A549 treated with GW870086 at 1 μM for 4 hours (cell line): ENCODE measurements at places on chromosomes 4 and X. TPM values are rescaled to one million over a fixed set of nuclear protein-coding genes. Genes with fewer than 3 reads are reported as not detected.

The MAGEA8 gene
- total RNA-seq: not detected in 5 replicates

The PRDM8 gene
- 0.17 to 0.27 TPM (median 0.21 TPM) in 5 replicates for total RNA-seq

The HSFX1 gene
- 0.27 to 0.53 TPM (median 0.35 TPM) in 4 of 5 replicates, not detected in the other for total RNA-seq

The CD99L2 gene
- 48.8 to 55.0 TPM (median 53.9 TPM) in 5 replicates for total RNA-seq

The CCKAR gene
- not detected in 5 replicates for total RNA-seq

The TCEAL5 gene
- not detected in 5 replicates for total RNA-seq

The TMPRSS11D gene
- total RNA-seq: not detected in 5 replicates

The PPEF2 gene
- total RNA-seq: not detected in 5 replicates

The CT45A3 gene
- total RNA-seq: 0.23 to 0.31 TPM (median 0.27 TPM) in 3 of 5 replicates, not detected in the others

The ATG4A gene
- 7.5 to 9.0 TPM (median 8.2 TPM) in 5 replicates for total RNA-seq

The CFI gene
- 0.43 to 0.82 TPM (median 0.56 TPM) in 5 replicates for total RNA-seq

The LUZP4 gene
- not detected in 5 replicates for total RNA-seq

The RIPPLY1 gene
- total RNA-seq: 0.11 TPM in 1 of 5 replicates, not detected in the others

The ARHGEF38 gene
- total RNA-seq: not detected in 5 replicates

The PDGFRA gene
- 0.36 to 1.1 TPM (median 0.49 TPM) in 5 replicates for total RNA-seq

The GPRIN3 gene
- total RNA-seq: 1.5 to 4.0 TPM (median 3.1 TPM) in 5 replicates

The TRIML2 gene
- 39.1 to 59.1 TPM (median 46.0 TPM) in 5 replicates for total RNA-seq

The MSANTD1 gene
- total RNA-seq: 0.06 to 0.15 TPM (median 0.08 TPM) in 5 replicates
